ENCODE measurements at places on chromosomes 11 and 22. TPM values are rescaled to one million over a fixed set of nuclear protein-coding genes. Genes with fewer than 3 reads are reported as not detected.

DNA sequence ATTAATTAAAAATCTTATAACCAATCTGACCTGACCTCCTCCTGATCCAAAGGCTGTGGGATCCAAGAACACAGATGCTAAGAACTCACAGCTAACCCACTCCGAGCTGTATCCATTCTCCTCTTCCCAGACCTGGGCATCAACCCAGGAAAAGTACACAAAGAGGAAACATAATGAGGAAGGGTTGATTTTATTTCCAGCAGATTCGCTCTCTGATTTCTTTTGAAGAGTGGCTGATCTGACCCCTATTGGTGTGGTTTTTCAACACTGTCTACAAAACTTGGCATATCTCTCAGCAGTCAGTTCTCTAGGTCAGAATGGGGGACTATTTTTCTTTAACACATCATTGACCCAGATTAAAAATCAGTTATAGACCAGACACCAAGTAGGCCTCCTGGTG is 201.9 kb upstream of the UBASH3B start:
- no peak for DNase-seq

- no peak for DNase-seq
Observed at GRCh38 chr11:46948378-46949131, 12.0 kb downstream of the CSTPP1 start.

DNA sequence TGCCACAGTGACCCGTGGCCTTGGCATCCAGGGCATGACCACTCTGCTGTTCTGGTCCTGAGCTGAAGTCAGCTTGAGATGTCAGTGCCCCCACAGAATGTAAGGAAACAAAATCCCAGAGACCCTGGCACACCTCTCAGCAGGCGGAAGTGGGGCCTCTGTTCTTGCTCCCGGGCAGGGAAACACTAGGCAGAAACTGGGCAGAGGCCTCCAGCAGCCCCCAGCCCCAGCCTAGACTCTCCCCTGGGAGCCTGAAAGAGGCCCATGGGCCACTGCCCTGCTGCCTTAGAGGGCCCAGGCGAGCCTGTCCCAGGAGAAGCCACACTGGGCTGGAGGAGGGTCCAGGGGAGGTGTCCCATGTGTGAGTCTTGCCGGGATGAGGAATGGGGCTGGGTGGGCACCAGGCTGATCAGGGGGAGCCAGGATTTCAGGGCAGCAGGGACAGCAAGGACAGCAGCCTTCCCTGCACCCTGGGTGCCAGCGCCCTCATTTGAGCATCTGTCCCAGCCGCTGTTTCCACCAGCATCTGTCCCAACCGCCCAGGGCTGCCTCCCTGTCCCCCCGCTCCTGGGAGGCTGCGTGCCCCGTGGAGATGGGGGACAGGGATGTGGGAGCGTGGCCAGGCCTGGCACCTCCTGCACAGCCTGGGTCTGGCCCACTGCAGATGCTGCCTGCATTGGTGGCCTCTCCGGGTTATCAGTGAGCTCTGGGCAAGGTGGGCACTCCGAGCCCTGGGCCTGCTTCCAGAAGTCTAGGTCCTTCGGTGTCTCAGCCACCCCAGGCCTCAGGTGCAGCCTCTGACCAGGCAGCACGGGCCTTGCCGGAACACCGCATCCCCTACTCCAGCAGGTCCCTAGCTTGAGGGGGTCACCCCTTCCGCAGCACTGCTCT is 1072.4 kb downstream of the BRD1 start:
- DNase-seq = no peak

Gene APOL2
- 28.5 TPM for total RNA-seq

Gene RAC2
- 27.1 TPM for total RNA-seq

Gene OR52I2
- total RNA-seq = not detected
